ENCODE measurements at places on chromosomes 7 and 10.

GRCh38 chr7:71486856-71487628, 355.1 kb downstream of the GALNT17 start:
- DNase-seq = peak; percentile 68

DNA sequence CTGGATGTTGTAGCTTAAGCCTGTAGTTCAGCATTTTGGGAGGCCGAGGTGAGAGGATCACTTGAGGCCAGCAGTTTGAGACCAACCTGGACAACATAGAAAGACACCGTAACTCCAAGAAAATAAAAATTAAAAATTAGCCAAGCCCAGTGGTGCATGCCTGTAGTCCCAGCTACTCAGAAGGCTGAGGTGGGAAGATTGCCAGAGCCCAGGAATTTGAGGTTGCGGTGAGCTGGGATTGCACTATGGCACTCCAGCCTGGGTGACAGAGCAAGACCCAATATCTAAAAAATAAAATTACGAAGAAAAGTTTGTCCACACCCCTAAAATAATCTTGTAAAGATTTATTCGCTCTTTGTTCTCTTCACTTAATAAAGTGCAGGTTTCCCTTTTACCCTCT, 951.0 kb downstream of the TYW1 start:
- no peak for DNase-seq

DNA sequence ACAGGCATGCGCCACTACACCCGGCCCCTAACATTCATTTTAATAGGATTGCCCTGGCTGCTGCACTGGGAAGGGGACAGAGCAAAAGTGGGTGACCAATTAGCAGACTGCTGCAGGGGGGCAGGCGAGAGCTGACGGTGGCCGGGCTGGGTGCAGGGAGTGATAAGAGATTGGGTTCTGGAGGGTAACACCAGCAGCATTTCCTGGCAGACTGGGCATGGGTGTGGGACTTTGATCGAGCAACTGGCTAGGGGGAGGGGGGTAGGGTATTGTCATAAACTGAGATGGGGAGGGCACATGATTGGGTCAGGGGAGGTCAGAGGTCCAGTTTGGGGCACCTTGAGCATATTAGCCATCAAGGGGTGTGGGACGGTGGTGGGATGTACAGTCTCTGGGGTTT, 20.2 kb upstream of the AMZ1 start:
- no peak for DNase-seq

DNA sequence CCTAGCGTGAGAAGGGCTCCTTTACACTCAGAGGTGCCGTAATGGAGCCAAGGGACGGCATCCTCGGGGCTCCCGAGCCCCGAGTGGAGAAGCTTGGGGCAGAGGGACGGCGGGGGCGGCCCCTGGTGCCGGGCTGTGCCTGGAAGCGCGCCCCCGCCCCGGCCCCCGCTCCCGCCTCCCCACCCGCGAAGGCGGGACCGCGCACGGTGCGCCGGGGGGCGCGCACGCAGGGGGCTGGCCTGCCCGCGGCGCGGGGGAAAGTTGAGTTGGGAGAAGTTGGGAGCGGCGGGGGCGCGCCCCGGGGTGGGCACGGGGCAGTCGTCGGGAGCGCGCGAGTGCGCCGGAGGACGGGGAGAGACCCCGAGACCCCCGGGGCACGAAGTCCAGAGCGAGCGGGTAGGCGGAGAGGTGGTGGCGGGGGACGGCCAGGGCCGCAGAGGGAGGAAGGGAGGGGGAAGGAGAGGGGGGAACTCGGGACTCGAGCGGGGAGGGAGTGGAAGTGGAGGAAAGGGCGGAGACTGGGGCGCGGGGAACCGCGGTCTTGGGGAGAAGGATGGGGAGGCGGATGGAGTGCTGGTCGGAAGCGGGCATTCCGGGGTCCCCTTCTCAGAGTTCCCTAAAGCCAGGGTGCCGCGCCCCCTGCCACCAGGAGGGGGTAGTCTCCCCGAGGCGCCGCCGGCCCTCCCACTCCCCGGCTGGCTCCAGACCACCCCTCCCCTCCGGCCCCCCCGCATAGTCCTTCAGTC, at the start of gene SLC4A2:
Gene SLC4A2, plus strand, starts transcription at position 223 of the 746 bp plus-strand sequence. CDS start 2,399 bp downstream, outside the sequence.
- peak; percentile 76 for DNase-seq

Measured in foreskin fibroblast (primary cell).